ENCODE measurements at places on chromosomes 3 and 15.

DNA sequence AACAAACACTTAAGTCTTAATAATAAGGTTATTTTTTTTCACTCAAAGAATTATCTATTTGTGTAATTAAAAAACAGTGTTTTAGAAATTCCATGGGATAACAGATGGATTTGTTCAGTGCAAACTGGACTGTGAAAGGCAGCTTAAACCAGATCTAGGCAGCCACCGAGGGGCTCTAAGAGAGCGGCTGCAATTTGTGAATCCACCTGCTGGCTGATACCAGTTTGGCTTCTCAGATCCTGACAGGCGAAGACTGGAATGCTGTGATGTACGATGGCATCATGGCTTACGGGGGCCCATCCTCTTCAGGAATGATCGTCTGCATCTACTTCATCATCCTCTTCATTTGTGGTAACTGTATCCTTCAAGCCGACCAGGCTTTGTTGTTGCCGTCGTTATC, 119.6 kb downstream of the CHDH start:
- no peak for DNase-seq

DNA sequence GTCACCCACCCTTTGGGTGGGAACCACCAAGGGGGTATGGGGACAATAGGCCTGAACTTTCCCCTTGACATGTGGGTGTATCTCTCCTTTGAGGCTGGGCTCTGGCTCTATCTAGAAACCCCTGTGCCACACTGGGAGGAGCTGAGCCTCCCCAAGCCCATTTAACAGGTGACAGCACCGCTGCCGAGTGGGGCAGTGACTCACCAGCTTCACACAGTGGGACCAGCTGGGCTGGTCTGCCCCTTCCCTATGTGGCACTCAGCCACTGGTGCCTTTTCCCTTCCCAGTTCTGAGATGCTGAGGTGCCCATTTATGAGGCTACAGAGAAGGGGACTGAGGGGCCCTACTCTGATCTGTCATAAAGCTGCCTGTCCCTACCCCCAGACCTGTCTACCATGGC, 5.1 kb downstream of the PSTPIP1 start:
- DNase-seq = no peak

- DNase-seq = no peak
Observed at GRCh38 chr3:128799653-128800052, 73.7 kb downstream of the RAB7A start.

DNA sequence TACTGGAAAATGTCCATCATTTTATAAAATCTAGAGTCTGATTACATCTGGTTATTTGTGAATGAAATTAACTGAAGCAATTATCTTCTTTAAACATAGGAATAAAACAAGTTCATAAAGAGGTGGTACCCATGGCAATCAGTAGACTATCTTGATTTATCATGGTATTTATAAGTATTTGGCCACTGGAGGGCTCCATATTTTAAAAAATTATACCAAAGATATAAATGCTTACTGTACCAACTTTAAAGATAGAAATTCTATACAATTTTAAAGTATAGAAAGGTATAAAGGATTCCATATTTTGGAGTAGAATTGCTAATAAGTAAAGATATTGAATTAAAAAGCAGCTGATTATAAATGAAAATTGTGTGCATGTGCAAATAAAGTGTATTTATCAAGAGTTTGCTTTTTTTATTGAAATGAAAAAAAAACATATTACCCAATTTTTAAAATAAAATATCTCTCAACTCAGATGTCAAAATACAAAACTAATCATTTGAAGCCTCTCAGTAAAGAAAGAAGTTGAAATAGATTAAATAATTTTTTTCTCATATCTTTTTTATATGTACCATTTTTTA, 105.3 kb downstream of the BBX start:
- no peak for DNase-seq

DNA sequence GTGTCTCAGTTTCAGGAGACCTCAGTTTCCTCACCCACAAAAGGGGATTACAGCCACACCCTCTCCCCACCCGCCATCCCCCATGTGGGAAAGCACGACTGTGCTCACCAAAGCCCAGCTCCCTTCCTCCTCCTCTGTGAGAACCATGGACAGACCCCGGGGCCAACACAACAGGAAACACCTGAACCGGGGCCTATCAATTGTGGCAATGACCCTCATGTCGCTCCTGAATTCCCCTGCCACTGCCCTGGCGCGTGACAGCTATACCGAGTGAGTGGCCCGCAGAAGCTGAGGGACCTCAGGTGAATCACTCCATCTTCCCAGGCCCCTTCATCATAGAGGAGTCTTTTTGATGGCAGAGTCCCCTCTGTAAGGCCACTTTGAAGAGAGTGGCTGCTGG, 28.6 kb downstream of the PLEKHO2 start:
- peak; percentile 29 for DNase-seq

- no peak for DNase-seq
Observed at GRCh38 chr3:46193436-46193835, 14.7 kb downstream of the CCR1 start.

DNA sequence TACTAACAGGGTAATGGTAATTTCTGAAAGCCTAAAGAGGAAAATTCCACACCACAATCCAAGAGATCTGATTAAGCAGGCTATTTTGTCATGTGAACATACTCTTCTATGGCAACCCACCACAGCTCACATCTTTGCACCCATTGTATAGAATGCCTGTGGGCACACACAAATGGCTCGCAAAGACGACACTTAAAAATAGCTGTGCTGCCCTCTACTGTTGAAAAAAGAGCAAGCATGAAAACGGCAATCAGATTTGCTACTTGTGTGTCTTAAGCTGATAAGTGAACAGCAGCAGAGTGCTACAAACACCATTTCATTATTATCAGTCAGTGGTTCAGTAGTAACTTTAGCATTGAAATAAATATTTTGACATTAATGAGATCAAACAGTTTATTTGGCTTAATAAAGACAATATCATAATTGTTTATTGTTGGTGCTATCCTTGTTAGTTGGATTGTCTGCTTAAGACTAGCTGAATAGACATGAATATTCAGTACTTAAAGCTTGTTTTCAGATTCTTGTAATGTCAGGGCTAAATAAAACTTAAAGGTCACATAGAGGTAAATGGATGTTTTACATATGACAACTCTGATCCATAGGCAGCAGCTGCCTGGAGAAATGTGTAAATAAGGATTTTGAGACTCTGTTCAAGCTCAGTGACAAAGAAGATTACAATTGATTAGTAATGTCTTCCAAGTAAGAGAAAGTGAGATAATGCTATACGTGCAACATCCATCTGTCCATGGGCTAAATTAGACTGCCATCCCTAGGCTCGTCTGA, 199.1 kb downstream of the LRRN1 start:
- no peak for DNase-seq

GRCh38 chr3:63022114-63022513, 146.9 kb upstream of the CADPS start:
- no peak for DNase-seq

DNA sequence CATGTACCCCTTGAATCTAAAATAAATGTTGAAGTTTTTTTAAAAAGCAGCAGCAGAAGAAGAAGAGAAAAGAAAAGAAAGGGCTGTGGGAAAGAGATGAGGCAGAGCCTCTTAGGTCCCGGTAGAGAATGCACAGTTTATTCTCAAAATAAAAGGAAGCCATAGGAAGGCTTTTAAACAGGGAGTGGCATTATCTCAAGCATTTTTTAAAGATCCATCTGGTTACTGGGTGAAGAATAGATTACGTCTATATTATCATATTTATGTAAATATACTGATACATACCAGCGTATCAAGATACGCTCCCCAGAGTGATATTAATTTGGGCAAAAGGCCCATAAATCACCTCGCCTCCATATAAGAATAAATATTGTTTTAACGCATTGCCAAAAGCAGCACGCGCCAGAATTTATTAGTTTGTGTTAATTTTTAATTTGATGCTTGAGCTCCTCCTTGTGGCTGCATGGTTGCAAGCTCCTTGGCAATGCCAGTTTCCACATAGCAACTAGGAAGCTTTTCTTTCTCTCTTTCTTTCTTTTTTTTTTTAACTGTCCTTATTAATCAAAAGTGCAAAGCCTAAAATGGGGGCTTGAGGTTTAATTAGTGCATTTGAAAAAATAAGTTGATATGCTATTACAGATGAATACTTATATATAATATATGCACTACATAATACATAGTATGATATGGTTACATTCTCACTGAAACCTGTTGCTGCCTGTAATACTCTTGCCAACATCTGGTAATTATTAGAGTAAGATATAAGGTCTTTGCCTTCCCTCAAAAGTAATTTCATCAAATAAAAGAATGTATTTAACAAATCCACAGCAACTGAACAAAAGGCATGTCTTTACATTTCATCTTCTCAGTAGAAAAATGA, 242.8 kb upstream of the UBE2E2 start:
- DNase-seq = peak; percentile 61

DNA sequence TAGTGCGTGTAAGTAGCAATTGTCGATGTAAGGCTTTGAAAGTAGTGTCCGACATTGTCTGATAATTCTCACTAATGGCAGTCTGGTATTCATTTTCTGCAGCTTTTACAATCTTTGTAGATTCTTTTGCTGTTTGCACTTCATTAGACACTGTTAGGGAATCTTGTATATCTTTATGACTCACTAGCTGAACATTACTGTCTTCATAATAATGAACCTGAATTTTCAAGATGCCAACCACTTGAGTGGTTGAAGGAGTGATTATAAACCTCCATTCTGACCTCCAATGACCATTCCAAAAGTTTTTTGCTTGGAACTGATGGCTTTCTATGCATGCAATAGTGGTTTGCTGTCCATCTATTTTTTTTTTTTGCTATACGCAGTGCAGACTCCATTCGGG, 76.4 kb upstream of the MFGE8 start:
- DNase-seq = no peak

DNA sequence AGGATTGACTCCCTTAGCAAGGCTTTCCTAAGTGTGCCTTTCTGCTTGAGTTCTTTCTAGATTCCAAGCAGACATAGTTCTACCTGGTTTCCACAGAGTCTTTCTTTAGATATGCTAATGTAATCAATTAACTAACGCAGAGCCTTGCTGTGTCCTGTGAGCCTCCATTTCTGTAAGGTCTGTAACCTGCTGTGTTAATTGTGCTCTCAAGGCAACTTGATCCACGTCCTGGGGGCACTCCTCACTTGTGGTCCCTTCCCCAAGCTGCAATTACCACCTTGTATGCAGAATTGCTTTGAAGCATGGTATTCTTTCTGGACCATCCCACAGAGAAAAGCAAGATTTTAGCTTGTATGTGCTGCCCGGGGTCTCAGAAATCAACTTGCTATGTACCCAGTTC, 29.5 kb upstream of the THSD4 start:
- no peak for DNase-seq

GRCh38 chr3:46228260-46229242, 13.7 kb upstream of the CCR3 start:
- no peak for DNase-seq

DNA sequence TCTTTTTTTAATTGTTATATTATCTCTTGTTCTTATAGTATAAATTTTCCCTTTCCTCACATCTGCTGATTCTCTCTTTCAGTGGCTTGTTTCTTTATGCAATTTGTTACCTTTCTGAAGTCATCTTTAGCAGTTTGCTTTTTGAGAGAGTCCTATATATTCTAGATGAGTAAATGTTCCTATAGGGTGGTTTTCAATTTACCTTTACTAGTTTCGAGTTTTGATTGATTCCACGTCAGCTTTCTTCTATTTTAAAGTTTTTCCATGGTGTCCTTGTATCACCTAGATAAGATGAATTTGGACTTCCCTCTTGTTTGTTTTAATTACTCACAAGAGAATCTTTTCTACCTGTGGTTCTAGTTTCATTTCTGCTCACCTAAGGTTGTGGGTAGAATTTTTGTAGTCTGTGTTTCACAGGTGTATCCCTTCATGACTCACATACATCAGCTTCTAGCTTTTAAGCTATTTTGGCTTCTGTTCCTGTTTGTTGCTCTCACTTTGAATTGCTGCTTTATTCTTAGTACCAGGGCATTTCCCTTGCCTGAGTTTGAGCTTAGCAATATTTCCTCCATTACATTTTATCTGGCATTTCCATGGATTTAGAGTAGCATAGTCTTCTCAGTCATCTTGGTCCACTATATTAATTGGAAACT, 6.4 kb downstream of the TEX9 start:
- DNase-seq = no peak

All from ovary (tissue), 10 donors.